Activated naive CD8-positive, alpha-beta T cell treated with anti-CD3 and anti-CD28 coated beads, Interleukin-2, amount 50 U/mL, for 16 hours (primary cell): ENCODE measurements at places on chromosomes 5 and 9.

DNA sequence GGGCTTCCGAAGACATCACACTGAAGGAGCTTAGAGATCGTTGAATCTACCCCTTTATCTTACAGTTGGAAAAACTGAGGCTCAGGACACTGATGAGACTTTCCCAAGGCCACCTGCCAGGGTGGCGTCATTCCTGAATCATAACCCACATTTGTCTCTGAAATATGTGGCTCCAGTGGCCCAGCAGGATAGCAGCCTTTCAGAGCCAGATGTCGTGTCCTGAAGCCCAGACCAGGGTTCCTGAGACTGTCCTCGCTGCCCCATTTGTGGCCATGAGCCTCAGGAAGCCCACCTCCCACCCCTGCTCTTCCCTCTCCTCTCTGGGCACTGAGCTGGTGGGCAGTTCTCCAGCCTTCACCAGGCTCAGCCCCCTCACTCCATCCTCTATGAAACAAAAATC lies 2.4 kb downstream of the HMCN2 start:
- DNase-seq: no peak

DNA sequence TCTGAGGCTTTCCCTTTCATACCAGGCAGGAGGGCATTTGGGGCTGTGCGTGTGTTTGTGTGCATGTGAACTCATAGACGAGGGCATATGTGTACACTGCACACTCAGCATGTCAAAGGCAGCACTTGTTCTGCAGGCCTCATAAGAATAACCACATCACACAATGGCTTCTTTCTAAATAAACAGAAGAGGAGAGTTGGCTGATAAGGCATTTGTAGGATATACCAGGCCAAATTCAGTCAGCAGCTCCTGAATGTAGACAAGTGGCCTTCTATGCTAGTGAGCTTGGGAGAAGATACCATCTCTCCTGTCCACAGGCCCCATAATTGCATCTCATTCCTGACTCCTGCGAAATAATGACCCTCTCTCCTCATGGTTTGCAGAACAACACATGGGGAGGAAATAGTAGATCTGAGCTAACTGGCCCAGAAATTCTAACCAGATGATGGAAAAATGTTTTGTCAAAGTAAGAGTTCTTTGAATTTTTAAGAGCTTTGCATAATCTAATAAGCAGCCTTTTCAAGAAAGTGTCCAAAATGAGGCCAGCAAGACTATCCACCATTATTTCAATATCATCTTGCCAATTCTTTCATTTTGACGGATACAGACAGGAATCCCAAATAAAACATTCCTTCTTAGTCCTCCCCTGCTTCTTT lies 60.5 kb upstream of the GAS1 start:
- no peak for DNase-seq

- DNase-seq: no peak
Observed at GRCh38 chr5:32828492-32828891, 117.4 kb downstream of the NPR3 start.

DNA sequence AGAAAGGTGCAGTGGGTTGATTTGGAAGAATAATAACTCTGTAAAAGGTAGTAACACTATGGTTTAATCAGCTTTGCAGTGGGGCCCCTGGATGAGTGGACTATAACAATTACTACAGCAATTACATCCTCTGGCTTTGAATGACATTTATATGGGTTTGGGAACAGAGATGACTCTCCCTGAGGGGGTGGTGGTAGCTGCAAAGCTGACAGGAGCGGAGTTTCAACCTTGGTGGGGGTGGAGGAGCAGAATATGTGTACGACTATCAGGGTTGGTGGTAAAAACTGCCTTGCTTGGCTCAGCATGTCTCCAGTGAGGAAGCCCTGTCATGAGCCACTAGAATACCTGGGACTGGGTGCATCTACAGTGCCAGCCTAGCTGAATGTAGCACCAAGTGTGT lies 28.3 kb upstream of the NR3C1 start:
- no peak for DNase-seq

GRCh38 chr9:127877566-127877998 lies at the start of gene AK1:
Gene AK1 (minus strand): TSS chr9:127877675. CDS start chr9:127874617, 3,058 bp downstream.
- no peak for DNase-seq

- no peak for DNase-seq
Observed at GRCh38 chr5:111262815-111263214, 38.6 kb downstream of the CAMK4 start.
